ENCODE measurements at places on chromosomes 1 and 21. TPM values are rescaled to one million over a fixed set of nuclear protein-coding genes. Genes with fewer than 3 reads are reported as not detected.

BPNT1 gene
- total RNA-seq: 24.3 TPM

FMOD gene
- total RNA-seq: 132 TPM

SLC35F3 gene
- 13.0 TPM for total RNA-seq

CDC7 gene
- total RNA-seq: 4.9 TPM

CACNA1S gene
- not detected for total RNA-seq

YIPF1 gene
- total RNA-seq: 43.6 TPM

SPRR3 gene
- total RNA-seq: not detected

C1orf210 gene
- total RNA-seq: 7.2 TPM

CLCA4 gene
- total RNA-seq: 15.1 TPM

ACTL8 gene
- not detected for total RNA-seq

NBPF6 gene
- total RNA-seq: 0.59 TPM

TSSK3 gene
- total RNA-seq: 3.4 TPM

RORC gene
- total RNA-seq: 7.8 TPM

NMNAT2 gene
- total RNA-seq: 0.29 TPM

NLRP3 gene
- total RNA-seq: 0.66 TPM

ZNF672 gene
- 31.6 TPM for total RNA-seq

LRRC7 gene
- not detected for total RNA-seq

CHAF1B gene
- total RNA-seq: 2.8 TPM

C1orf141 gene
- not detected for total RNA-seq

GBP6 gene
- not detected for total RNA-seq

Data from breast epithelium (tissue), 4 donors.